ENCODE measurements at places on chromosomes 5 and 9. TPM values are rescaled to one million over a fixed set of nuclear protein-coding genes. Genes with fewer than 3 reads are reported as not detected.

The AHRR gene
- total RNA-seq = 0.53 TPM

The BHMT2 gene
- not detected for total RNA-seq

The PKD2L2 gene
- not detected for total RNA-seq

- no peak for DNase-seq
These were observed 70.4 kb downstream of the MVB12B start for GRCh38 chr9:126397056-126397455.

The PLEKHG4B gene
- total RNA-seq = not detected

The PCDHA4 gene
- 0.77 TPM for total RNA-seq

- no peak for DNase-seq
These were observed 373.5 kb upstream of the TRPC7 start for GRCh38 chr5:136738829-136739228.

The GOLGA2 gene
- 70.9 TPM for total RNA-seq

- no peak for DNase-seq
These were observed 7.7 kb upstream of the SCGB3A1 start for GRCh38 chr5:180598797-180599589.

The GRXCR2 gene
- not detected for total RNA-seq

- DNase-seq = no peak
These were observed 292.6 kb downstream of the CETN3 start for GRCh38 chr5:90117005-90117404.

DNA sequence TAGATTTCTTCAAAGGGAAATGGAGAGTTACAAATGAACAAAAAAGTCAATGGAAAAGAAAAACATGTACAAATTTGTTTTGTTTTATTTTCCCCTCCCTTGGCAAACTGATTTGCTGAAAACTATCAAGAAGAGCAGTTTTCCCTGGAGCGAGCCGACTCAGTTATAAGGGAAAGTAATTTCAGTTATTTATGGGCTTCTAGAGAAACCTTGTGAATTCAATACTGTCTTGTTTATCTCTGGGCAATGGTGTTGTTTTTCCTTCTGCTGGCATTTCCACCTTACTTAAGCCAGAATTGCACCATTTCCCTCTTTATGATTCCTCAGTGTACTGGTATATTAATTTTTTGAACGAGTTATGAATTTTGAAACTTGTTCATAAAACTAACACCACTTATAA lies 1163.6 kb downstream of the CDH12 start:
- peak; percentile 18 for DNase-seq

The SHISAL2B gene
- total RNA-seq = not detected

GRCh38 chr5:103243665-103244064 lies 14.9 kb upstream of the MACIR start:
- DNase-seq = no peak

GRCh38 chr9:125964702-125965225 lies 217.6 kb downstream of the PBX3 start:
- no peak for DNase-seq

All from bronchial epithelial cell (primary cell).